Stimulated activated naive CD4-positive, alpha-beta T cell treated with Interleukin-2 at 50 U/mL for 16 hours (primary cell): ENCODE measurements at places on chromosomes 1 and 21.

- DNase-seq, result no peak
Observed at GRCh38 chr1:101130673-101131072, 105.1 kb upstream of the DPH5 start.

GRCh38 chr1:48645883-48646282, 130.8 kb downstream of the BEND5 start:
- no peak for DNase-seq

GRCh38 chr1:30447080-30447479, 276.3 kb downstream of the MATN1 start:
- DNase-seq, result no peak

DNA sequence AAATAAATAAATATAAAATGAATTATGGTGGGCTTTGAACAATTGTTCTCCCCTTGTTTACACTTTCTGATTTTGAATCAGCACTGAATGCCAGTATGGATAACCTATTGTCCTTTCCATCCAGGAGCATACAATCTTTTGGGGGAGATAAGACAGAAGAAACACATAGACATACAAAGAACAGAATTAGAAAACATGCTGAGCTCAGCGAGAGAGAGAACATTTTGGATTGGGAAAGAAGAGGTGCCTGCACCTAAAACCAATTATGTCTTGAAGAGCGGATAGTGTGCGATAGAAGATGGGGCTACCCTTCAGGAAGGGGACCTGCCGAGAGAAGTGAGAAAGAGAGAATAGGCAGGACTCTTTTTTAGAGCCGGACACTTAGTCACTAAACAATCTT, 6.6 kb downstream of the PGM1 start:
- no peak for DNase-seq

GRCh38 chr1:26531651-26532131, 2.1 kb downstream of the RPS6KA1 start:
- DNase-seq, result no peak

DNA sequence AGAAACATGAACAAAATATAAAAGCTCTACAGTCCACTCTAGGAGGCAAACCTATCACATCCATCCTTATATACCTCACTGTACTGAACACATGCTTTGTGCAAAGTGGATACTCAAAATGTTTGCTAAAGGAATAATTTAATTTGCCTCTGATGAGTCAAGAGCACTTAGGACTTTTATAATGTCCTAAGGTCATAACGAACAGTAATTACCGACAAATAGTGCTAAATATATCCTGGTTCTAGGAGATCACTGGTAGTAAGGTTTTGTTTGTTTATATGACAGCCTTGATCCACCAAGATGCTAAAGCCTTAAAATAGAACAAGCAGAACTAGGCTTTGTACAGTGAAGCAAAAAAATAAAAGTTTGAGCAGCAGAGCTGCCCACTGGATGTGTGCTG, 70.6 kb downstream of the GADD45A start:
- no peak for DNase-seq

DNA sequence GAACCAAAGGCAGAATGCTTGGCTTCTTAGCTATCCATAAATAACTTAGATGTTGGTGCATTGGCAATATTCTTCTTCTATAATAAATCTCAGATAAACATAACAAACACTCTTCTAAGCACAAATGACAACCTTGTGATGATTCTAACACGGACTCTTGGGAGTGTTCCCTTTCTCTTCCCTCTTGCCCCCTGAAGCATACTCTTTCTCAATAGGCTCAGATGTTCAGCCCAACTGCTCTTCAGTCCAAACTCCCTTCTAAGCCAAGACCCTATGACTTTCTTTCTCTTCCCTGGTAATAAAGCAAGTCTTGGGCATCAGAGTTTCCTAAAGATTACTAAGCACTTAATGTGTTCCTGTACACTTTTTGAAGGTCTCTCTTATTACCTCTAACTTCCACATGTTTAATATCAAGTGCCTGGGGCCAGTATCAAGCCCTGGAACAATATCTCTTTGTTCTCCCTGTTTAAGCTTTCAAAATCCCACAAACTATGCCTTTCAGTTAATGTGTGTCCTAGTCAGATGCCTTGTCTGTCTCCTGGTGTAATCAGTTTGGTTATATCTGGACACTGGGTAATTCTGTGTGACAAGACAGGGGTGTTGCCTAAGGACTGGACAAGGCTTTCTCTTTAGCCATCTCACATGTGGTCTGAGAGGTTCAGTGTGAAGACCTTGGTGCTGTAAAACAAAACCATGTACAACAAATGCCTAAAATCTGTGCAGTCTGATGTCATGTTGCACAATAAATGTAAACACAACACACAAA, 92.9 kb upstream of the IVNS1ABP start:
- no peak for DNase-seq

DNA sequence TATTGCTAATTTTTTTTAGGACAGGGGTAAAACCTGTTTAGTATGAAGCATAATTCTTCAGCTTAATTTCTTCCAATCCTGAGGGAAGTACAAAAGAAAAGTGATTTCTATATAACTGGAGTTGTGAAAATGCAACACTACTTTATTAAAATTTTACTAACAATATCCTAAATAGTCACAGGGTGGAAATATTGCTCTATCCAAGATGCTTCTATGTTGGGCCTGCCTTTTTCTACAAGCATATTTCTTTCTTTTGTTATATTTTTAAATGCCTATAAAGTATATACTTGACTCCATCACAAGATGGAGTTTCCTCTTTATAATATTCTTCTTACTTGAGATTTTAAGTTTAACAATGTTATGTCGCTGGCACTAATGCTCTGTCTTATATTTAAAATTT, 37.9 kb downstream of the DTL start:
- DNase-seq, result no peak

DNA sequence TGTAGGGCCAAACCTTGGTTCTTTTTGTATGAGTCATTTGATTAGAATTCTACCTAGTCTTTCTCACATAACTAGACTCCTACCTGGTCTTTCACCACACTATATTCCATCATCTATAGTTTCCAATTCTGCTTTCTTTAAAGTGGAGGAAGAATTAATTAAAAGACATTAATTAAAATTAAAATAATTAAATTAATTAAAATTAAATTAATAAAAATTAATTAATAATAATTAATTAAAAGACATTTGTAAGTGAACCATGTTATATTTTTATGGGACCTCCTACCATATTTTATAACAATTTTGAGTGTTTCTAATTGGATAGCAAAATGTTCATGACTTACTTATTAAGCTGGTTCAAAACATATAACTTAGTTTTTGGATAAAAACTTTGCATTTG, 77.4 kb downstream of the CCDC18 start:
- DNase-seq, result no peak
